ENCODE measurements at places on chromosomes 16 and 17.

DNA sequence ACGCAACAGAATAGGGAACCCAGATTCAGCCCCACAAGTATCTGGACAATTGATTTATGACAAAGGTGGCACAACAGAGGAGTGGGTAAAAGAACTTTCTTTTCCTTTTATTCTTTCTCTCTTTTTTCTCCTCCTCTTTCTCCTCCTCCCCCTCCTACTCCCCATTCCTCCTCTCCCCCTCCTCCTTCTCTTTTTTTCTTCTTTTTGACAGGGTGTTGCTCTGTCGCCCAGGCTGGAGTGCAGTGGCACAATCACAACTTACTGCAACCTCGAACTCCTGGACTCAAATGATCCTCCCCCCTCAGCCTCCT is 16.1 kb downstream of the GNGT2 start:
- no peak for DNase-seq

- DNase-seq = no peak
These were observed 26.1 kb downstream of the BCL7C start for GRCh38 chr16:30867747-30868146.

DNA sequence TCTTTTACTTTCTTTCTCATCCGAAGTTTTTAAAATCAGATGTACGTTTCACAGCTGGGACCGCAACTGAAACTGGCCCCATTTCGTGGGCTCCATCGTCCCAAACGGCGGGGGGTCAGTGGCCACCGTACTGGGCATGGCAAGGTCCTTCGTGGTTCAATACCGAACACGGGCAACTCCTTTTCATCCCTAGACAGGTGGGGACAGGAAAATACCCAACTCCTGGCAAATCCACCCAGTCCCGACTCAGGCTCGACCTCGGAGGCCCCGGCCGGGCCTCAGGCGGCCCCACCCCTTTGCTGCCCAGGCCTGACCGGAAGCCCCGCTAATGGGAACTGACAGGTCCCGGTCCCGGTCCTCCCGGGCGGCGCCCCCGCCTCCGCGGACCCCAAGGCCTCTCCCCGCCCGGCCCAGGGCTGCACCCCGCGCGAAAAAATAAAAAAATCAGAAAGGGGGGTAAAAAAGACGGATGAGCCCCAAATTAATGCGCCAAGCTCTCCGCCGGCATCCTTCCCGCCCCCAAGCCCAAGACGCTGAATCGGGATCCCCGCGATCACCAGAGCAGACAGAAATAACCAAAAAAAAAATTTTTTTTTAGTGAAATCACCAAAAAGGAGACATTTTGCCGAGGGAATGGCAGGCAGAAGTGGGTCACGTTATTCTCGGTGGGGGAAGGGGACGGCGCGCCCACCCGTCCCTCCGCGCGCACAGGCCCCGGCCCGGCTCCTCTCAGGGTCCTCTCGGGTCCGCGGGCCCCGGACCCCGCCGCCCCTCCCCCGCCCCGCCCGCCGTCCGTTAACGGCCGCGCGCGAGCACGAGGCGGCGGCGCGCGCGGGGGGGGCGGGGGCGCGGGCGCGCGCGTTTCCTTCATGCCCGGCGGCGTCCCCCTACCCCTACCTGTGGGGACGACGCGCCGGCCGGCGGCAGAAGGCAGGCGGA is 562 bp downstream of the ZC3H7A start:
- DNase-seq = peak; percentile 24

DNA sequence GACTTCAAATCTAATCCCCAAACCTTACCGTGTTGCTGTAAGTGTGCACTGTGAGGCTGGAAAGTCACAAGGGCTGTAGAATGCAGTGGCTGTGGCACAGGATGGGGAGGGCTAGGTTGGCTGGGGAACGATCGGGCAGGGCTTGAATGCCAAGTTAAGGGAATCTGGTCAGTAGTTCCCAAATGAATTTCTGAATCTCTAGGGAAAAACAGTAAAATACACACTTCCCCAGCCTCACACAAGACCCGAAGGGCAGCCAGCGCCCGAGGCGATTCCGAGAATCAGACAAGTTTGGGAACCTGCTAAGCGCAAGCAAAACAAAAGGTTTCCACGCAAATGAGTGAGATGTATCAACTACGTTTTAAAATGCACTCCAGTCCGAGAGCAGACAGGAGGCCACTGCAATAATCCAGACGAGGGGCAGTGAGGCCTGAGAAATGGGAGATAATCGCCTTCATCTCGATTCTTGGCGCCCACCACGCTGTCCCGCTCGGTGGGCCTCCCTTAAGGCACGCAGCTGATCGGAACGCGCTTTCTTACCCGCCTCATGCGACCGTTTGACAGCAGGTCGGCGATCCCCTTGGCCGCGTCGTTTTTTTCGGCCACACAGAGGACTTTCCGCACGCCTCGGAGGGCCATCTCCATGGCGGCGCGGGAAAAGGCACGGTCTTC is 599 bp downstream of the TOP3A start:
- no peak for DNase-seq

DNA sequence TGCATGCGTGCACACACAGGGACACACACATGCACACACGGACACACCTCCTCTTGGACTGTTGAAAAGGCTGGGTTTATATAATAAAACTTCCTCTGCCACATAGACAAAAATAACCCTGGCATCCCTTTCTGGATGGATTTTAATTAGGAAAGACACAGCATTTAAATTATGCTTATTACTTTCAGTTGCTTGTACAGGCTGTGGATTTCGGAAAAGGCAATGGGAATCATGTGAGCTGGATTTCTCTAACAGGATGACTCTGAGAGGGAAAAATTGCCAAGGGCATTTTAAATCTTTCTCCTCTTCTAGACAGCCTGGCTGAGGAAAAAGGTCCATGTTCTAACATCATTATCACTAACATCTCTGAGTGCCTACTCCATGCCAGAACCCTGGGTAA is 75.9 kb downstream of the HLF start:
- no peak for DNase-seq

DNA sequence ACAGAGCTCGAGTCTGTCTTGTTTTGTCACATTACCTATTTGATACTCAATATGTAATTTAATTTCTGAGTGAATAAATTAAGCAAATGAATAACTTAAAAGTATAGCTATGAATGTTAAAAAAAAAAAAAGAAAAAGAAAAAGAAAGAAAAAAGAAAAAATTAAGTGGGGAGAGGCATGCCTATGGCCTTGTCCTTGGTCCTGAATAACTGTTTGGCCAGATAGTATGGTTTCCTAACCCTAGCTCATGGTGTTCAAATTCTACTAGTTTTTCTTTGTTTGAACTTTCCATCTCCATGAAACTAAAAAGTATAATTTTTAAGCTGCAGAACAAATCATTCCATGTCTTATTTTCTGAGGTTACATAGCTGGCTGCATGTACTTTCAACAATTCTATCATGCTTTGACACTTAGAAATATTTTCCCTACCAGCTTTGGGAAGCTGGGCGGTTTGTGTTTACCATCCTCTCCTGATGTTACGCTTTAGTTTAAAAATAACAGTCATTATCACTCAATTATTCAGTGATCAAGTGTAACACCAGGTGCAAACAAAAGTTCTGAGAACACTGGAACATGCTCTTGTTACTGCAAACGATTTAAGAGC is 31.8 kb downstream of the TOX3 start:
- DNase-seq = no peak

- DNase-seq = no peak
These were observed 55.4 kb downstream of the CDK5R1 start for GRCh38 chr17:32542186-32542585.

DNA sequence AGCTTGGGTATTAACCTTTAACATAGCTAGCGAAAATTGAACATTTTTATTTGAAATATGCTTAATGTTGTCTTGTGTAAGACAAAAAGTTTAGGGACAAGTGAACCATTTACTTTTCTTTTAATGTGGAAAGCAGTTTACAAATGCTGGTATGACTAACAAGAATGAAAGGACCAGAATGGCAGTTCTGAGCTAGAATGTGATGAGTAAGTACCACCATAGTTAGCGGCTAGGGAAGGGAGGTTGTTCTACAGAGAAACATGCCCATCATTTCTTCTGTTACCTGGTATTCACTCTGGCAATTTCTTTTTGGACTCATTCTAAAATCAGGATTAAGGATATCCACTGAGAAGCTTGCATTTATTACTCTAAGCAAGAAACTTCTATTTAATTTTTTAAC is 121.1 kb downstream of the WWOX start:
- DNase-seq = no peak

- no peak for DNase-seq
These were observed 20.7 kb upstream of the TVP23A start for GRCh38 chr16:10839279-10839666.

DNA sequence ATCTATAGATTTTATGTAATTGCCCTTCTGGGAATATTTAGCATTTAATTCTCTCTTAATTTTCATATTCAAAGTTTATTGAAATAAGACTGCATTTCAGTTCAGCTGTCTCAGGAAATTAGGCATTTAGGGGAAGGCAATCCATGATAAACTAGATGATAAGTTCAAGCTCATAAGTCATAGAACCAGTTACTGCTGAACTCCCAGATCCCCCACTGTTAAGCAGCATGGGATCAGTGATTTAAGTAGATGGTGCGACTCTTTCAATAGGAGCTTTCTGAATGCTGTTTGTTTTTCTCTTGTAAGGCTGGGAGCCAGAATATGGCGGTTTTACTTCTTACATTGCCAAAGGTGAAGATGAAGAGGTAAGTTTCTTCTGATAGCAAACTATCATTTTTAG is 23.8 kb downstream of the OGFOD1 start:
- no peak for DNase-seq

DNA sequence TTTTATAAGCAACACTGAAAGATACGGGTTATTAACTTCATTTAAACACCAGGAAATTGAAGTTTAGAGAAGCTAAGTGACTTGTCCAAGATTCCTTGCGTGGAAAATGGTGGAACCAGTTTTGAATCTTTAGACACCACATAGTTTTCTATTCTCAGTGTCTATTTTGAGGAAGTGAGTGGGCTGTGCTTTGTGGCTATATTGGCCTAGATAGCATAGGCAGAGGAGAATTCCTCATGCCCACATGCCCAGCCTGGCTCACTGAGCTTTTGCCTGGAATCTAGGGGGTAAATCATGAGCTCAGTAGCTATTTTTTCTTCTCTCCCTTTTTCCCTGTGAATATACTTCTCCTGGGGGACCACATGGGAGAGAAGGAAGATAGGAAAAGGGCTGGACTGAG is 431.3 kb downstream of the HS3ST3B1 start:
- DNase-seq = no peak

GRCh38 chr16:70419384-70420327 is 19.2 kb downstream of the ST3GAL2 start:
- DNase-seq = no peak

GRCh38 chr17:42135664-42136653 is 13.4 kb downstream of the HSPB9 start:
- DNase-seq = peak; percentile 9

GRCh38 chr16:82072313-82072712 is 37.3 kb downstream of the HSD17B2 start:
- no peak for DNase-seq

DNA sequence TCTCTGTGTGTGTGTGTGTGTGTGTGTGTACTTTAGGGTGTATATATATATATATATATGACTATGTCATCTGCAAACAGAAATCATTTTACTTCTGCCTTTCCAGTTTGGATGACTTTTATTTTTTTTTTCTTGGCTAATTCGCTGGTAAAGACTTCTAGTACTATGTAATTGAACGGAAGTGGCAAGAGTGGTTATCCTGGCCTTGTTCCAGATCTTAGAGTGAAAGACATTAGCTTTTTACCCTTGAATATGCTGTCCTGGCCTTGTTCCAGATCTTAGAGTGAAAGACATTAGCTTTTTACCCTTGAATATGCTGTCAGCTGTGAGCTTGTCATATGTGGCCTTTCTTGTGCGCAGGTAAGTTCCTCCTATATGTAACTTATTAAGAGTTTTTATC is 72.7 kb upstream of the MYOCD start:
- no peak for DNase-seq

DNA sequence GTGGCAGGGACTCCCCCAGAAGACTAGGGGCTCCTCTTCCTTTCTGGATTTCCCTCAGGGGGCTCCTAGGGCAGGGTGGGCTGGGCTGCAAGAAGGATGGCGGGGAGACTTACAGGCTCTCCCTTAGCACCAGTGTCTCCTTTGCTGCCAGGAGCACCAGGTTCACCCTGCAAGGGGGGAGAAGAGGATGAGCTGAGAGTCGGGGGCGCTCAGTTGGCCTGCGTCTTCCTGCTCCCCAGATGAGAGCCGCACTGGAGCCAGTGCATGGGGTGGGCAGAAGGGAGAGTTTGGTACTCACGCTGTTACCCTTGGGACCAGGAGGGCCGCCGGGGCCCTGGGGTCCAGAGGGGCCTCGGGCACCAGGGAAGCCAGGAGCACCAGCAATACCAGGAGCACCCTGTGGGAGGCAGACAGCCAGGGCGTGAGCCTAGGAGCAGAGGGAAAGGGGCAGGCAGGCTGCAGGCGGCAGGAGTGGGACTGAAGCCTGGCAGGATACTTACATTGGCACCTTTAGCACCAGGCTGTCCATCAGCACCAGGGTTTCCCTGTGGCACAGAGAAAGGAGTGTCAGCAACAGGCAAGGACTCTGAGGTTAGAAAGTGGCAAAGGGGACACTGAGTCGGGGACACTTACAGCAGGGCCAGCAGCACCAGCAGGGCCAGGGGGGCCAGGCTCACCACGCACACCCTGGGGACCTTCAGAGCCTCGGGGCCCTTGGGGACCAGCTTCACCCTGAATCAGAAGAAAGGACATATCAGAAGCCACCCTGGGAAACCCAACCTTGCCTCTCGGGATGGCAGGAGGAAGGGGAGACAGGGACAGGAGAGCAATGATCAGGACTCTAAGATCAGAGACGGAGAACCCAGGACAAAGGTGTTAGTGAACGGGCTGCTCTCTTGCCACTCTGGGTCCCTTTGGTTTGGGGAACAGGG is 6.2 kb downstream of the COL1A1 start:
- no peak for DNase-seq

DNA sequence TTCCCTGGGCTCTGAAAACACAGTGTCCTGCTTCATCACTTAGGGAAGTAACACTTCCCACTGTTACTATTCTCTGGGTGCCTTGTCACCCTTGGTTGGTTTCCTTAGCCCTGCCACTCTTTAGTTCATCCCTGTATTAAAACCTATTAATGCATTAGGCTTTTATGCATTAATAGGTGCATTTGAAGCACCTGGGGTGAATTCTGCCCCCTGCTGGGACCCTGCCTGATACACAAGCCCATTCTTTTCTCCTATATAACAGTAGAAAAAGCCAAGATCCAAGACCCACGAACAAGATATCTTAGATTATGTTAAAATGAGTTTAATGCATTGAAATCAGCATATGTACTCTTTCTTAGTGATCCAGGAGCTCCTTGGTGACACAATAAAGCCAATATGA is 235.7 kb downstream of the PMP22 start:
- DNase-seq = no peak

- DNase-seq = no peak
These were observed 36.2 kb upstream of the IRF8 start for GRCh38 chr16:85862476-85863383.

DNA sequence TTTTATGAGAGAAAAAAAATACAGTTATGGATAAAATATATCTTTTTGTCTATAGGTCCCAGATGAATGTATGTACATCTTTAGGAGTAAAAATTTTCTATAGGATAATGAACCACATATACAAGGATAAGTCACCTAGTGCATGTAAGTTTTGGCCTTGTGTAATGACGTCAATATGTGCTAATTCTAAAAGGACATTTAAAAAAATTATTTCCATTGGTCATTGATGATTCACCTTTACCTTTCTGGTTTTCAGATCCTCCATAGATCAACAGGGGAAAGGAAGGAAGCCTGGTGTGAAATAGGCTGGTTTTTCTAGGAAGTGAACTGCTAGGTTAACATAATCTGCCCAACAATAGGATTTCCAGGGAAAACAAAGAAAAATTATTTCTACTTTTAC is 684.3 kb upstream of the SOX9 start:
- DNase-seq = no peak

- no peak for DNase-seq
These were observed 2.4 kb downstream of the ARHGDIA start for GRCh38 chr17:81868674-81869220.

- DNase-seq = no peak
These were observed 656.2 kb downstream of the KCNJ2 start for GRCh38 chr17:70825321-70826125.

All from bone marrow (tissue), 2 donors.